Epithelial cell of proximal tubule (primary cell): ENCODE measurements at places on chromosomes 16 and 17. TPM values are rescaled to one million over a fixed set of nuclear protein-coding genes. Genes with fewer than 3 reads are reported as not detected.

- no peak for DNase-seq
These were observed 313.6 kb downstream of the GRIN2A start for GRCh38 chr16:9868606-9869149.

Gene MRPS7
- 91.2 and 95.6 TPM in 2 replicates for total RNA-seq

GRCh38 chr16:49602976-49603310 lies 229.3 kb downstream of the C16orf78 start:
- DNase-seq = no peak

GRCh38 chr17:8222380-8222629 lies 11.9 kb upstream of the AURKB start:
- peak; percentile 80 for DNase-seq

Gene NUPR1
- total RNA-seq = not detected in 2 replicates

Gene SPECC1
- 39.3 and 47.0 TPM in 2 replicates for total RNA-seq

GRCh38 chr17:30415491-30415890 lies 36.8 kb downstream of the CPD start:
- DNase-seq = no peak

DNA sequence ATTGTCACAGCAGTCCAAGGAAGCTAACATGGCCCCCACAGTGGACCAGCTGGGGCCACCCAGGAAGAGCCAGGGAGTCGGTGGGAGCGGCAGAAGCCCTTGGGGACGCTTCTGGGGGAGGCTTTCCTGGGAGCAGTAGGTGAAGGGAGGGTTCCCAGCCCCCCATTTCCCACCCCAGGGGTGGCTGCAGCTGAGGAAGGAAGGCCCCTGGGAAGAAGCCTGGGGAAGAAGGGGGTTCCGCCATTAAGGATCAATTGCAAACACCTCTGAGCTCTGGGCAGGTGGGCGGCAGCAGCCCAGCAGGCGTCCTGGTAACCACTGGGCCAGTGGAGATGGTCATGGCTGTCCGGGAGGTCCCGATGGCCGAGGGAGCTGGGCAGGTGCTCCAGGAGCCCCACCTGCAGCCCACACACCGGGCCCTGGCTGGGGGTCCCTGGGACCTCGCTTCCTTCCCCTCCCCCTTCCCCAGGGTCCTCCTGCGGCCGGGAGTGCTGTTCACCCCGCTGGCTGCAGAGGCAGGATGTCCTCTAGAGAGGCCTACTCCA lies 592 bp upstream of the PERCC1 start:
- DNase-seq = no peak

- DNase-seq = no peak
These were observed 239.9 kb upstream of the TNRC6C start for GRCh38 chr17:77718669-77718961.

Gene MPP2
- total RNA-seq = 2.5 and 14.1 TPM in 2 replicates

Gene MYH13
- not detected in 2 replicates for total RNA-seq

GRCh38 chr16:55678161-55678821 lies 22.5 kb downstream of the SLC6A2 start:
- no peak for DNase-seq

DNA sequence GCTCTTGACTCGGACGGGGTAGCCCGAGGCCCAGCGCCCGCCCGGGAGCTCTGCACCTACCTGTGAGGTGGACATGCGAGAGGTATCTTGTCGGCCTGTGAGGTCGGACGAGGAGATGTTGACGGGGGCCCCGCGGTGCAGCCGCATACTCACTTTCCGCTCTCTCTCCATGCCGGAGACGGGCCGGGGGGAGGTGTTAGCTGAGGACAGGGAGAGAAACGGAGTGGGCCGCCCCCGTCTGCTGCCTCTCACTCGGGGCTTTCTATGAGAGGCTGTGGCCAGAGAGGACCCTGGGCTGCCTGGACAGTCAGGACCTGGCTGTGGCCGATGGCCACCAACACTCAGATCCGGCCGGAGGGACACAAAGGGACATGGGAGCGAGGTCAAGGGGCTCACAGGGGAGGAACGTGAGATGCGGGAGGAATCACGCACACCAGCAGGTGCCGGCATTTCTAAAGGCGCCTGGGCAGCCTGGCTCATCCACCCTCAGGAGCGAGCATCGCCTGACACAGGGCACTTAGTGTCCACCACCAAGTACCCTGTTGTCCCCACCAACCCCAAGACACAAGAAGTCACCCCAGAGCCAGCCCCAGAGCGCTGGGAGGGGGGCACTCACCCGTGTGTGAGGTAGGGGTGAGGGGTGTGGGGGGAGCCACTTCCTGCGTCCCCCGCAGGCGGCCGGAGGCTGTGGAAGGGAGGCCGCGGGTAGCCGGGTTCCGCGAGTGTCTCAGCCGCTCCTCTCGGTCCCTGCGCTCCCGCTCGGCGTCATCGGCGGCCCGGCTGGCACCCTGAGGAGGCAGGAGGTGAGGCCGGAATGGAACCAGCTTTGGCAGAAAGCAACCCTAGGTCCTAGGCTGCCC lies 20.2 kb downstream of the SLC16A3 start:
- DNase-seq = no peak

- no peak for DNase-seq
These were observed 2.9 kb downstream of the STARD3 start for GRCh38 chr17:39639566-39640458.

Gene NPIPA7
- 3.8 TPM in 1 of 2 replicates, not detected in the other for total RNA-seq

DNA sequence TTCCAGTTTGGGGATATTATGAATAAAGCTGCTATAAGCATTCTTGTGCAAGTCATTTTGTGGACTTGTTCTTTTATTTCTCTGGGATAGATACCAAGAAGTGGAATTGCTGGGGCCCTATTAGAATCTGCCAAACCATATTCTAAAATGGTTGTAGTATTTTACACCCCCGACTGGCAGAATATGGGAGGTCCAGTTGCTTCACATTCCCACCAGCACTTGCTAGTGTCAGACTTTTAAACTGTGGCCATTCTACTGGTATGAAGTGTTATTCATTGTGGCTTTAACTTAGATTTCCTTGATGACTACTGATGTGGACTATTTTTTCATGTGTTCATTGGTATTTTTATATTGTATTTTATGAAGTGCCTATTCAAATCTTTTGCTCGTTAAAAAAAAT lies 18.1 kb upstream of the NUP93 start:
- no peak for DNase-seq

DNA sequence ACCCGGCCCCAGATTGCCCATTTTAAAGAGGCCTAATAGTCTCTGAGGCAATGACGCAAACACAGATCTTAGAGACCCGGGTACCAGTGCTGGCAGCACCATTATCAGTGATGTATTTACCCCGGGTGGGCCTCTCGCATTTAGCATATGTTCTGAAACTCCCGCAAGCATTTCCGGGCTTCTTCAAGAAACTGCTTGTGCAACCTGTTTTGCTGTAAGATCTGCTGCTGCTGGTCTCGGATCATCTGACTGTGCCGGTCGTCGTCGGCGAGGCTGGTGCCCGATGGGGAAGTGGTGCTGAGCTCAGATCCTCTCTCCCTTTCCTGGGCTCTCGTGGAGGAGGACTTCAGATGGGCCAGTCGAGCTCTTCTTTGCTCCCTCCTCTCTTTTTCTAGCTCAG lies 12.5 kb downstream of the CEP295NL start:
- no peak for DNase-seq

Gene TMIGD1
- not detected in 2 replicates for total RNA-seq

- DNase-seq = no peak
These were observed 44.0 kb downstream of the GPRC5B start for GRCh38 chr16:19840524-19841110.

- no peak for DNase-seq
These were observed 3.5 kb upstream of the TSPOAP1 start for GRCh38 chr17:58331815-58332777.

Gene ADAMTS18
- total RNA-seq = under 0.01 and 0.98 TPM in 2 replicates

- DNase-seq = no peak
These were observed 184.8 kb upstream of the GSE1 start for GRCh38 chr16:85428168-85428898.

Gene CX3CL1
- 6.4 and 13.5 TPM in 2 replicates for total RNA-seq

Gene TSNAXIP1
- total RNA-seq = 0.07 and 0.52 TPM in 2 replicates

Gene CRISPLD2
- 5.8 and 13.7 TPM in 2 replicates for total RNA-seq

GRCh38 chr17:79794659-79795511 lies 2.0 kb downstream of the CBX8 start:
- DNase-seq = no peak

Gene GAS2L2
- total RNA-seq = not detected in 2 replicates

GRCh38 chr16:66447491-66447890 lies 20.4 kb downstream of the BEAN1 start:
- no peak for DNase-seq

GRCh38 chr16:84617791-84618580 lies at the start of gene COTL1:
Gene COTL1, minus strand, starts transcription at chr16:84618078. Its CDS starts 164 bp downstream, at chr16:84617914.
- DNase-seq = peak; percentile 72

DNA sequence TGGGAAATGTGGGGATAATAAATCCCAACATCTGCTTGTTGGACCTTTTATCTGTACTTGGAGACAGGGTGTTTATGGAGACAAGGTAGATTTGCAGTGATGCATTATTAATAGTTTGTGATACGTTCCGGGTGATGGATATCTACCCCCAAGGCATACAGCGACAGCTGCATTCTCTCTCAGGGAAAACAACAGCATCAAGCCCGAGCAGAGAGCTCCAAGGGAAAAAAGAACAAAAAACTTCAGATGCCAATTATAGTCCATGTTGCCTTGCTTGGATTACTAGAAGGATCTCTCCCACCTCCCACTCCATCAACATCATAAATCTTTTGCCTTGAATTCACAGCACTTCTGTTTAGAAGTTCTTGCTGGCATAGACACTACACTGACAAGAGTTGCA lies 187.5 kb upstream of the CDH11 start:
- no peak for DNase-seq

Gene CACNB1
- 2.4 and 5.9 TPM in 2 replicates for total RNA-seq

Gene ZP2
- total RNA-seq = not detected in 2 replicates

Gene RUNDC3A
- total RNA-seq = 0.07 and 2.2 TPM in 2 replicates

Gene CDRT15L2
- total RNA-seq = not detected in 2 replicates

- no peak for DNase-seq
These were observed 17.2 kb downstream of the TBCD start for GRCh38 chr17:82769041-82769440.

GRCh38 chr17:77359236-77359635 lies 218.5 kb downstream of the SEC14L1 start:
- DNase-seq = no peak

GRCh38 chr16:24505959-24506358 lies 33.4 kb upstream of the RBBP6 start:
- no peak for DNase-seq

- peak; percentile 49 for DNase-seq
These were observed 17.4 kb upstream of the COL1A1 start for GRCh38 chr17:50218771-50219315.

DNA sequence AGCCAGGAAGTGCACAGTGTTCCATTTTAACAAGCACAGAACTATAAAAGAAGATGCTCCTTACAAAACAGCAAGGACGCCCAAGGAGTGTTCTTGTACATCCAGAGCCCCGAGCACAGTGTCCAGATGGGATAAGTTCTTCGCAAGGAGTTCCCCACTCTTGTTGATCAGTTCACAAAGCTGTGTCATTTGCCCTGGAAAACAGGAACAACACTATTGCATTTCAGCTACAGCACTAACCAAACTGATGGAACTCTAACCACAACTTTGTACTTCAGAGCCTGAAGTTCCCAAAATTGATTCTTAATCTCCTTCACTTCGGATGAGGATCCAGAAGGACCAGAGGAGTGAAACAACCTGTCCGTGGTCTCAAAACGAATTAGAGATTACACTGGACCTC lies 5.1 kb downstream of the COPS3 start:
- no peak for DNase-seq
